ENCODE measurements at places on chromosomes 12 and 14. TPM values are rescaled to one million over a fixed set of nuclear protein-coding genes. Genes with fewer than 3 reads are reported as not detected.

DNA sequence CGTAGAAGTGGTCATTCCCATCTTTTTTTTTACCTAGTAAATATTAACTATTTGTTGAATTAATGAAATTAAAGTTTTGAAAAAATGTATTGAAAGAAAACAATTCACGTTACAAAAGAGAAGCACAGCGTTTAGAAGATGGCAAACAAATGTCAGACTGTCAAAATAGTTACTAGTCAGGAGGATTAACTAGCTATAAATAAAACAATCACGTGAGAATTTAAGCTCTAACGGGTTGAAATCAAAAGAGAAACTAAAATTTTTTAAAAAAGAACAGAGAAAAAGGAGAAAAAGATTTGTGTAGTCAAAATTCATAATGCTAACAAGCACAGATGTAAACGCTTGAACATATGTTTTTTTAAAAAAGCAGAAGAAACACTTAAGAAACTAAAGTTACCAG is 26.4 kb downstream of the DDHD1 start:
- no peak for DNase-seq

DNA sequence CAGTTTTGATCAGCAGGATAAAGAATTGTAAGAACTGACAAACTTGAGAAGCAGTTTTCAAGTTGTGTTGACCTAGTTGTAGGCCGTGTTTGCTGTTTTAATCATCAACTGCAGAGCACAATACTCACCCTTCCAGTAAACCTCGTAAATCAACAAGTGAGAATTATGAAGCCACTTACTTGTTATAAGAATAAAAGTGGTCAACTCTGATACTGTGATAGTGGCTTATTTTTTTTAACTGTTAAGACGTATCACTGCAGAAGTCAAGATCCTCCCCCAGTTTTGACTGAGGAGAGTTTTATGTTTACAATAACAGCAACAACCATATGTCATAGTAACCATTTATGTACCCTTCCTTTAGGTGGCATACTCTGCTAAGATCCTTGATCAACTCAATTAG is 100.8 kb upstream of the DACT1 start:
- no peak for DNase-seq

GRCh38 chr12:103046154-103046553 is 88.7 kb downstream of the ASCL1 start:
- DNase-seq: no peak

GRCh38 chr12:53467082-53467481 is 15.2 kb downstream of the PCBP2 start:
- DNase-seq: no peak

DNA sequence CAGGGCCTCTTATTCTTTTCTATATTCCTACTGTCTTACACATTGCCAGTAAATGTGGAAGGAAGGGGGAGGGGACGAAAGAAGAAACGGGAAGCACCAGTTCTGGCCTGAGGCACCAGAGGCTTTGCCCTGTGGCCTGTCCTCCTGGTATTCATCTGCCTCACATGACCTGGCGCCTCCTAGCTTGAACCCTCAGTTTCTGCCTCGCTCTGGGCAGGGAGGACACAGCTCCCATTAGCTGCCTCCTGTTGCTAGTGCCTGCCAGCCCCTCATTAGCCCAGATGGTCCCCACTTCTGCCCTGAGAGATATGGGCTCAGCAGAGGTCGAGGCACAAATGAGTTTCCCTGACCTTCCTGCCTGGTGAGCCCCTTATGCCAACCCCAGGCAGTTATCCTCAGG is 3.0 kb upstream of the PLEKHG6 start:
- peak; percentile 38 for DNase-seq

DNA sequence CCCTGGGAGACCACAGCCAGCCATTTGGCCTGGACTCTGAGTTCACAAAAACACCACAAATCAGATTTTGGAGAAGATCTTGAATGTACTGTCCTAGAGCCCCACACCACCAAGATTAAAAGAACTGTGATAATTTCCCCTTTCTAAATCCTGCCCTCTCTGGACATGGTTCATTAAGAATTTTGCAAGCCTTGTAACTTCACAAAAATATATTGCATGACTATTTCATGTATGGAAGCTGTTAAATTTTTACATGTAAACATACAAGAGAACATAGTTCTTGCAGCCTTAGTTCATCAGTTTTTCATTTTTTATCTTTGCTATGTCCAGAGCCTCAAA is 97.0 kb downstream of the SCARB1 start:
- DNase-seq: no peak

DNA sequence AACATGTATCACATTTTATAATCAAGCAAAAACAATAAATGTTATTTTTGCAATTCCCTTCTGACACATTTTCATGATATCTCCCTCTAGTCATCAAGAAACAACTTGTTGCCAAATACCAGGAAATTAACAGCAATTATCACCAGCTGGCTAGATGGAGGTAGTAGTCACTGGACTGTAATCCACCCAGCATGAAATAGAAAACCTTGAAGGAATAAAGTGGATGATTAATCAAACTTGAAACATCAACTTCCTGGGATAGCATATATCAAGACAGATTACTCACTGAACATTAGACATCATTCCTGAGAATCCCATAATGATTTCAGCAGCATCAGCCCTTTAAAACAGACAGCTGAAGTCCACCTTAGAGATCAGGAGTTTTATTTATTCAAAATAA is 259.0 kb downstream of the CCDC59 start:
- no peak for DNase-seq

DNA sequence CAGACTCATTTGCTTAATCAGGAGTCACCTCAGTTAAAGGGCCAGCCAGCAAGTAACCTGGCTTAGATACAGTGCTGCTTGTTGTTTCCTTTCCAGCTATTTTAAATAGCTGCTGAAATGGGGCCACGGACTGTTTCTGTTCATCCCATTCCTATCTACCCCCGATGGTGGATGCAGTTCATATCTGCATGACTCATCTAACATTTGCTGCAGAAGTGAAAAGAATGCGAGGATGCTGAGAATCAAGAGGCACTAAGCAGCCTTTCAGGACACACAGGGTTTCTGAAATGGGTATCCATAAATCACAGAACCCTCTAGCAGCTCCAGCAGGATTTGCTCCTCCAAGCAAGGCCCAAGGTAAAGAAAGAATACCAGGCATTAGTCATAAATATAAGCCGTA is 60.2 kb upstream of the RTRAF start:
- no peak for DNase-seq

- DNase-seq: no peak
Observed at GRCh38 chr14:99454246-99454645, 26.4 kb downstream of the SETD3 start.

DNA sequence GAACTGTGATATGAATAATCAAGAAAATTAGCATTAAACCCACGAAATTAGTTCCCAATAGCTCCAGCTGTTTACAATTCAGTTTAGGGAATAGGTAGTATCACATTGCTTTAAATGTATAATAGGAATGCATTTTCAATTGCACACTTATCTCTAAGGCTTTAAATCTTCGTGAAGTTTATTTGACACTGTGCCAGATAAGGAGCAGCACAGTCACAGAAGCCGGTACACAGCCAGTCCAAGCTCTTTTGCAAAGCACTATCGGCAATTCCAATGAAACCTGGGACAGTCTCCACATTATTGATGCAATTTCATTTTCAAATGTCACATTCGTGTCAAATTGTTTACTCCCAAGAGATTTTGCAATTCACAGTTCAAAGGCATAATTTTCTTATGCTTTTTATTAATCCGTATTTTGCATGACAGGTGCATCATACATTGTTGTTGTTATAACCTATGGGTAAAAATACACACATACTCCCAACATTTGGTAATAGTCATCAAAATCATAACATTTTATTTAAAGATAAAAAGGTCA is 602.8 kb downstream of the RPS29 start:
- DNase-seq: no peak

DNA sequence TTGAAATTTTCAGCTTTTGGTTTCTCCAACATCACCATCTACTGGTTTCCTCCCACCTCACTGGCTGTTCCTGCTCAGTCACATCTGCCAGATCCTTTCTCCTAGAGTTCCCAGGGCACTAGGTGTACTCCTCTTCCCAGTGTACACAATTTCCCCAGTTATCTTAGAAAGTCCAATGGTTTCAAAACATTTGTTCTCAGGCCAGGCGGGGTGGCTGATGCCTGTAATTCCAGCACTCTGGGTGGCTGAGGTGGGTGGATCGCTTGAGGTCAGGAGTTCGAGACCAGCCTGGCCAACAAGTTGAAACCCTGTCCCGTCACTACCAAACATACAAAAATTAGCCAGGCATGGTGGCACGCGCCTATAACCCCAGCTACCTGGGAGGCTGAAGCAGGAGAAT is 60.7 kb downstream of the SPPL3 start:
- no peak for DNase-seq

TAS2R7 gene
- total RNA-seq: not detected

DNA sequence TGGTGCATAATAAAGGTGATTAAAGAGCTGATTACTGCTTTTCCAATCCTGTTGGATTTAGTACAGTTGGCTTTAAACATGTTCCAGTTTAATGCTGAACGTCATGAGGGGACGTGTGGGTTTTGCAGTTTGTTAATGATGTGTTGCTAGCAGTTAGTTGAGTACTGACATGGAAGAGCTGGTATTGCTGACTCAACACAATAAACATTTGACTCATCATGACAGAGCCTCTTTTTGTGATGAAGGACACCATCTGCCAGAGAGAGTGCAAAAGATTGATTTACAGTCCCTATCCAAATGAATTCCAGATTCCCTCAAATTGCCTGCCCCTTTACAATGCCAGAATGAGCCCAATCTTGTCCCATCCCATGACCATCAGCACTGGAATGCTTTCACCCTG is 346.2 kb upstream of the PRICKLE1 start:
- no peak for DNase-seq

DNA sequence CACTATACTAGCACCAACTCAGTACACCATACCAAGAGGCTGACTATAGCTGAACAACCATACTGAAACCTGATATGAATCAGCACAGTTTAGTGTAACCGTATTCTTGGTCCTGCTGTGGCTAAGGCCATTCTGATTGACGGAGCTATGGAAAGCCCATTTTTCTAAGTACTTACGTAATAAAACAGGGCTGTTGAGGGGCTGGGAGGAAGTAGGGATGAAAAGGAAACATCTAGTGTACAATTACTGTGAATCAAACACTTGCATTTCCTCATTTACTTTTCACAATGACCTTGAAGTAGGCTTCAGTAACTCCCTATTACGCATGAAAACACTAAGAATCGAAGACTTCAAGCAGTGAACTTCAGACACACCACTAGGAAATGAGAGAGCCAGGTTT is 198.2 kb downstream of the BTG1 start:
- DNase-seq: no peak

GRCh38 chr14:85276979-85277228 is 253.0 kb upstream of the FLRT2 start:
- no peak for DNase-seq

FAM181A gene
- total RNA-seq: not detected

TMEM132C gene
- 1.0 TPM for total RNA-seq

- peak; percentile 71 for DNase-seq
Observed at GRCh38 chr12:26810330-26810729, 22.7 kb downstream of the ITPR2 start.

RNASE7 gene
- not detected for total RNA-seq

ESR2 gene
- 0.47 TPM for total RNA-seq

- no peak for DNase-seq
Observed at GRCh38 chr12:53568809-53569557, 57.2 kb downstream of the ATF7 start.

TOMM20L gene
- total RNA-seq: not detected

RPL10L gene
- total RNA-seq: not detected

CIDEB gene
- total RNA-seq: 3.9 TPM

- DNase-seq: no peak
Observed at GRCh38 chr12:50032515-50032853, 7.2 kb upstream of the RACGAP1 start.

SDSL gene
- total RNA-seq: 7.6 TPM

DNA sequence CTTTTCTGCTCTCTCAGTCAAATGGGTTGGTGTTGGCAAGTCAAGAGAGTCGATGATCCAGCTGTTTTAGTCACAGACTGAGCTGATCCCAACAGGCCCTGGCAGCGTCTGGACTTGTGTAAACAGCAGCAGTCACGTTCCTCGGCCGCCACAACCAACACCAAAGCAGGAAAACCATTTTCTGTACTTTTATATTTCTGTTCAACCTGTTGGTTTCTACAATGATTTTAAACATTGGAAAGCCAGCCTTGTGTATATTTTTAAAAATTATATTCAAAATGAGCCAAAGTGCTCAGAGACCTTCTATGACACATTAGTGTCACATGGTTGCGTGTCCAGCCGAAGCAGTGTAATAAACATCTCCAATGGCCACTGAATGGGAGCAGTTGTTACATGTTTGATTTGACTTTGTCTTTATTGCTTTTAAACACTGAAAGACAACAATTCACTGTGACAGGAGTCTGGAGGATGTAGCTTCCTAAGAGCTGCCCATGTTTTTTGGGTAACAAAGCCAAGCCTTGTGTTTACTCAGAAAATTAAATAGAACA is 5.9 kb upstream of the SIVA1 start:
- peak; percentile 55 for DNase-seq

DNA sequence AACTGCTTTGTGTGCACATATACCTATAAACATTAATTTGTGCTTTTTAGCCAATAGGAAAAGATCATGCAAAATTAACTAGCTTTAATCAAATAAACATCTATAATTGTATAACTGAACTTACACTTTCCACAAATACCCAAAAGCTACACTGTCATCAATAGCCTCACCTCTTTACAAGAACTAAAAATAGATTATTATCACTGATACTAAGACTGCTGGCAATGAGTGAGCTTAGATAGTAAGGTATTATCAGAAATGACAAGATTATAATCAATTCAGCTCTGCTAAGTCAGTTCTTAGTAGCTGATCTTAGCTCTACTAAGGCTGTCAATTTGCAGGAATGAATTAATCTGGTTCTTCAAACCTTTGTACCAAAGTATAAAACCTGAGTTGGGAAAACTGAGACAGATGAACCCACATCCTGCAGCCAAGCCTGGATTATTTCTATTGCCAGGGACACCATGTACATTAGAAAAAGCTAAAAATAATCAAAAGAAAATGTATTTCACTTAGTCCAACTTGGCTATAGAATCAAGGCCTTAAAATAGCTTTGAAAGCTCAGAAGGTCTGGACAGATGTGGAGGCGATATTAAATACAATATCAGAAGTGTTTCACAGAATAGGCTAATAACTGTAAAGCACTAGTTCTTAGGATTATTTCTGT is 5.2 kb downstream of the FKBP3 start:
- no peak for DNase-seq

Data from left ventricle myocardium superior (tissue), 1 donor.